ENCODE measurements at places on chromosomes 7 and 10.

DNA sequence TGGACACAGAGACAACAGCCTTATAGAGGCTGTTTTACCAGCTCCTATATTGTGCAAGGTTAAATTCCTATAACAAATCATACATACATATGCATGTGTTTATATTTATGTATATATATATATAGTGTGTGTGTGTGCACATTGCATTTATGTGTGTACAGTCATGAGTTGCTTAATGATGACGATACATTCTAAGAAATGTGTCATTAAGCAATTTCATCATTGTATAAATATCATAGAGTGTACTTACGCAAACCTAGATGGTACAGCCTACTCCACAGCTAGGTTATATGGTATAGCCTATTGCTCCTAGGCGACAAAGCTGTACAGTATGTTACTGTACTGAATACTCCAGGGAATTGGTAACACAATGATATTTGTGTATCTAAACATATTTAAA is 30.1 kb upstream of the TNKS2 start:
- DNase-seq: no peak

GRCh38 chr7:55211726-55212125 is 153.4 kb upstream of the LANCL2 start:
- no peak for DNase-seq

- no peak for DNase-seq
Measured at GRCh38 chr7:128025380-128025779, 5.9 kb downstream of the LRRC4 start.

GRCh38 chr7:80335511-80336231 is 176.2 kb downstream of the GNAT3 start:
- DNase-seq: no peak

GRCh38 chr7:80821771-80822319 is 97.0 kb downstream of the SEMA3C start:
- DNase-seq: no peak

- no peak for DNase-seq
Measured at GRCh38 chr7:3859431-3859830, 558.4 kb downstream of the SDK1 start.

GRCh38 chr10:48582970-48583369 is 21.9 kb downstream of the ARHGAP22 start:
- no peak for DNase-seq

GRCh38 chr7:3540456-3541220 is 239.6 kb downstream of the SDK1 start:
- no peak for DNase-seq

All from hypothalamus (tissue), 51 donors.